ENCODE measurements at places on chromosomes 11 and 22.

DNA sequence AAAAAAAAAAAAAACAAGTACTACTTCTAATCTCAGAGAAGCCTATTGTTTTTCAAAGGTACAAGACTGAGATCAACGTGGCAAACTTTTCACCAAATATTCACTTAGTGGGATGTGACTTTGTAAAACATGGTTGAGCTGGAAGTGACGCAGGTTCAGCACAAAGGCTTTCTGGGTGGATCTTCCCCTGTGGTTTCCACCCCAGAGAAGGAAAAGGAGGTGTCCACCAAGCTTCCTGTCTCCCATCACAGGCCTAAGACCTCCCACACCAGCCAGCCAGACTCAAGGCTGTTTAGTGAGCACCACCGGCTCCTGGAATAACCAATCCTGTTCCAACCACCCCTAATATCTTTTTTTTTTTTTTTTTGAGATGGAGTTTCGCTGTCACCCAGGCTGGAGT, 5.7 kb downstream of the TMEM184B start:
- no peak for DNase-seq

GRCh38 chr11:20874358-20874757, 205.0 kb downstream of the NELL1 start:
- no peak for DNase-seq

DNA sequence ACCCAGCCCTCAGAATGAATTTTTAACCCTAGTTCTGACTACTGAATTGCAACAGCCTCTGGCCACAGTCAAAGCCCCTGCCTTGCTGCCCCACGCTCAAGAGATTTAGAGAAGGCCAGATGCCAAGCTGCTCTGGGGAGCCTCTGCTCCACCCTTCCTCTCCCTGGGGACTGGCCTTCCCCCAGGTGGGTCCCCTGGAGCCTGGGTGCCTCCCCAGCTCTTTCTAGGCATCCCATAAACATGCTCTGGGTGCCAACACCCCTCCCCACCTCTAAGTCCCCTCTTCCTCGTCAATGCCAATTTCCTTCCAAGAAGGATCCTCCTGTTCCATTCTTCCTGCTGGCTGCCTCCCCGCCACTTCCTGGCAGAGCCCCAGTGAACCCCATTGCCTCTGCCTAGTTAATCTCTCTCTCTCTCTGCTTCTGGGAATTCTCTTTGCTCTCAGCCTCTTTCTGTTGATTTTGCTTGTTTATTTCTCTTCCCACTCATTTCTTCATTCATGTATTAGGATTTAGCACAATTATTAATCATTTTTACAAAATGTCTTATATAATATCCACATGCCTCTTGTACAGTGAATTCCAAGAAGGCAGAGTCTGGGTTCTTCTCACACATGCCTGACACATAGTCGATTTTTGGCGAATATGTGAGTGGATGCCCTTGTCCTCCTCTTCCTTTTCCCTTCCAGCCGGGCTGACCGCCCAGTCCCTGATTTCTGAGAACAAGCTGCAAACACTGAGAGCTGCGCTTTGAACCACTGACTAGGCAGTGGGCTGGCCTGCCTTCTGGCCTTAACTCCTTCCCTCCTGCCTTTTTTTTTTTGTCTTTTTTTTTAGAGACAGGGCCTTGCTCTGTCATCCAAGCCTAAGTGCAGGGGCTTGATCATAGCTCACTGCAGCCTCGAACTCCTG, 17.5 kb downstream of the UQCR10 start:
- DNase-seq = no peak

DNA sequence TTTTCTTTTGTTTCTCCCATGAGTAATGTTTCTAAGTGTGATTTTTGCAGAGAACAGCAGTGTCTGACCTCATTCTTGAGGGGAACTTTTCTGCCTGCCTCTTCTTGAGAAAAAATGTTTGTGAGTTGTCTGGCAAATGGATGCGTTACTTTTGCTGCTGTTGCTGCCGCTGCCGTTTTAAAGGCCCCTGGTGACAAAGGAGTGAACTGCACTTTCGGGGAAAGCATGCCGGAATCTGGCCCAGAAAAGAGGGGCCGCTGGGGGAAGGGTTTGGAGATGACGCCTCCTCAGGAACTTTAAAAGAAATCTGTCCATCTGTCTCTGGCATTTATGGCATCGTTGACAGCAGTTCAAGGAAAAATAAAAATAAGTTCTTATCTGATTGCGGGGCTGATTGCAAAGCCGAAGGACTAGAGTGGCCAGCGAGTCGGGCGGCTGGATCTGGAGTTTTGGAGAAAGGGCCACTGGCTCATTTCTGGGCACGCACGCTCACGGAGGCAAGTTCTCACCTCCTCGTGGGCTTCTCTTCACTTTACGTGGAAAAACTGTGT, 16.5 kb downstream of the ZBTB16 start:
- peak; percentile 57 for DNase-seq

GRCh38 chr11:47234669-47235100, 13.9 kb downstream of the ACP2 start:
- peak; percentile 39 for DNase-seq

DNA sequence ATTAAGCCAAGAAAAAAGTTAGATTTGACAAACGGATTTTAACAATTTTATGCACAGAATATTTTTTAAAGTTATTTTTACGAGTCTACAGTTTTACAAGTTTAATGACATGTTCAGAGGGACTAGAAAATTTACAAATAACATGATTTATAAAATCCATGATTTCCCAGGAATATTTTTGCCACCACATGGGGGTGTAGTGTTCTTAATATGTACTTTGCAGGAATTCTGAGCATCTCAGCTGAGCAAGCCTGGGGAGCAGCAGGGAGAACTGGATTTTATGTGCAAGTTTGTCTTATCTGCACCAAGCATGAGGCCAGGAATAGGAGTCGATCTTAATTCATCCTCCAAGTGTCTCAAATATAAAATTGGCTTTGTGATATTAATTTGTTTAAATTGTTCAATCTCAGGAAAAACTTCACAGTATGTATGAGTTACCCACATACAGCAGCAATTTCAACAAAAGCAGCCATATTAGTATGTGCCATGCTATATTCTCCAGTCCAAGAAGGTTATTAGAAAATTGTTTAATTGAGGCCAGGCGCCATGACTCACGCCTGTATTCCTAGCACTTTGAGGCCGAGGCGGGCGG, 826.3 kb downstream of the DLG2 start:
- no peak for DNase-seq

GRCh38 chr22:38030311-38031133, 26.7 kb upstream of the PICK1 start:
- no peak for DNase-seq

- no peak for DNase-seq
Measured at GRCh38 chr11:88697139-88697538, 359.6 kb upstream of the CTSC start.

- DNase-seq = no peak
Measured at GRCh38 chr11:123590296-123590912, 64.0 kb downstream of the SCN3B start.

GRCh38 chr11:109853156-109853776, 239.9 kb upstream of the ZC3H12C start:
- peak; percentile 23 for DNase-seq

DNA sequence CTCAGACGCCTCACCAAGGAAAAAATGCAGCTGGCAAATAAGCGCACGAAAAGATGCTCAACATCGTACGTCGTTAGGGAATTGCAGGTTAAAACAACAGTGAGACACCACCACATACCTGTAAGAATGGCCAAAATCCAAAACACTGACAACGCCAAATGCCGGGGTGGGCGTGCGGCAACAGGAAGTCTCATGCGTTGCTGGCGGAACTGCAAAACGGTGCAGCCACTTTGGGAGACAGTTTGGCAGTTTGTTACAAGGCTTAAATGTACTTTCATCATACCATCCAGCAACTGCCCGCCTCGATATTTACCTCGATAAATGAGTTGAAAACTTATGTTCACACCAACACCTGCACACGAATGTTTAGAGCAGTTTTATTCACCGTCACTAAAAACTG, 7.5 kb upstream of the CTSD start:
- no peak for DNase-seq

DNA sequence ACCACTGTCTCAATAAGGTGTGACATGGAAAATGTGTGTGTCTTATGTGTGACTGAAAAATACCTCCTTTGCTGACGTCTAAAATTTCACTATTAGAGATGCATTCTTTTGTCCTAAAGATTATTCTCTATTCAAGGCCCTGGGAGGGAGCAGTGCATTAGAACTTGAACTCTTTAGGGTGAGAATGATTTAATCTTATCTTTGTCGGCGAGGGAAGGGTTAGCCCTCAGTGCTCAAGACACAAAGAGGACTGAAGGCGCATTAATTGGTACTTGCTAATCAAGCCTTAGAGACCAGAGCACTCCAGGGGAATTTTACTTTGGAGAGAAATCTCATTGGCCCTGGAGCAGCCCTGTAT, 29.8 kb upstream of the PLET1 start:
- DNase-seq = no peak

DNA sequence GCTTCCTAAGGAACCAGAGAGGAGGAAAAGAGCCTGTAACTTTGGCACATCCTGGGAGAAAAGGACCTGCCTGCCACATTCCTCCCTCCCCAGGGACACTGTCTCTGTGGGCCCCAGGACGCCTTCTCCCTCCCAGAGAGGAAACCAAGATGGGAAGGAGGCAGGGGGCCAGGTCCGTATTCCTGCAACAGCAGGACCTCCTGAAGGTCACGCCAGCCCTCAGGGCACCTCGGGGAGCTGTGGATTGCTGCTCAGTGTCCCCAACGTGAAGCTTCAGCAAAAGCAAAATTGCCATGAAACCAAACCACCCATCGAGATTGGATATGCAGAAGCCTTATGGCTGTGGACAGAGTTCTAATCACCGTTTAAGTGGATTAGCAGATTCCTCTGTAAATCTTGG, 86.7 kb downstream of the ARHGAP8 start:
- DNase-seq = no peak

GRCh38 chr11:130512662-130513061, 64.2 kb downstream of the ADAMTS15 start:
- no peak for DNase-seq

- DNase-seq = no peak
Measured at GRCh38 chr11:83285151-83285770, 906 bp downstream of the CCDC90B start.

DNA sequence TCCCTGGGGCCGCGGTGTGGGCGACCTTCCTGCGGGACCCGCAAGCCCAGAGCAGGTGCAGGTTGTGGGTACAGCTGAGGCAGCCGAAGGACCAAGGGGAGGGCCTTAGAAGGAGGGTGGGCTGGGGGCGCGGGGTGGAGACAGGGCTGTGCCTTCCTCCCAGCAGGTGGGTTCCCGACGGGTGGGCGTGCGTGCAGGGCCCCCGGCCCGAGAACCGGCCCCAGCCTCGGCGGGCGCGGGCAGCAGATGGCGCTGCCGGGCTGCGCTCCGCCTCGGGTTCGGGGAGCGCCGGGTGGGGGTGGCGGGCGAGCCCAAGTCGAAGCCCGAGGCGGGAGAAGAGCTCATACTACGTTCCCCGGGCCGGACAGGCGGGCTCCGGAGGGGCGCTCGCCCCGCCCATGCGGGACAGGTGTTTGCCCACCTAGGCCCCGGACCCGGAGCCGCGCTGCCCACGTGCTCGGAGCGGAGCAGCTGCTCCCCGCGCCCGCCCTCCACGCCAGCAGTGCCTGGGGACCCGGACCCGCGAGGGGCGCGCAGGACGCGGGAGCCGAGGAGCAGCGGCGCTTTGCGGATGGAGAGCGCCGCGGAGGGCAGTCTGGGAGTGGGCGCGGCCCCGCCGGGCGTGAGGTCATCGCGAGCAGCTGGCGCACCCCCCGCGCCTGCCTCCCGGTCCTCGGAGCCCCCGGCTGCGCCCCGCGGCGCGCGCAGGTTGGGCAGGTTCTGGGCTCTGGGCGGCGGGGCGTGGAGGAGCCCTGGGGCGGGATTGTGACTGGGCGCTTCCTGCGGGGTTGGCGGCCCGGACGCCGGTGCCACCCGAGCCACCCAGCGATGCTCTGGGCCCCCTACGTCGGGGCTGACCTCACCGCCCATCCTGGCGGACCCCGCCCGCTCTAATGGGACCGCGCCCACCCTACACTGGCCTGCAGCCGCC, 25.3 kb downstream of the DUSP8 start:
- DNase-seq = peak; percentile 49

DNA sequence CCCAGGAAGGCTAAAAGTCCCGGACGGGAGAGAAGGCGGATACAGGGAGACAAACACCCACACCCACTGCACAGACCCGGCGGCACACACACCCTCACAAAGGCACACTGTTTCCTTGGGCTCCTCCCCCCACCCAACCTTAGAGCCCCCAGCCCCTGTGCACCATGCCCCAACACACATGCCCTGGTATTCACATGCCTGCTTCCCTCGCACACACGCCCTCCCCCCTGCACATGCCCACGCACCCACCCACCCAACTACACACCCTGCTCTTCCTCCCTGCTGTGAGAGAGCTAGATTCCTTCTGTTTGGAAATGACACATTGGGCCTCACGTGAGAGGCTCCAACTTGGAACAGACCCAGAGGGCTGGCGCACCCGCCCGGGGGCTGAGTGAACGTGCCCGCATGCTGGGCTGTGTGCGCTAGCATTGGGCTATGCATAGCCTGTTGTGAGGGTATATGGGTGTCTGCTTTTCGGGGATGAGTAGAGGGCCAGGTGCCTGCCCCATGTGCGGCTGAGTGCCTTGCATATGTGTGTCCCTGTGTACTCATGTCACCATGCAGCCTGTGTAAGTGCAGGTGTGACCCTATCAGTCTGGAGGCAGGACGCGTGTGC, 518 bp upstream of the CHRM1 start:
- peak; percentile 78 for DNase-seq

DNA sequence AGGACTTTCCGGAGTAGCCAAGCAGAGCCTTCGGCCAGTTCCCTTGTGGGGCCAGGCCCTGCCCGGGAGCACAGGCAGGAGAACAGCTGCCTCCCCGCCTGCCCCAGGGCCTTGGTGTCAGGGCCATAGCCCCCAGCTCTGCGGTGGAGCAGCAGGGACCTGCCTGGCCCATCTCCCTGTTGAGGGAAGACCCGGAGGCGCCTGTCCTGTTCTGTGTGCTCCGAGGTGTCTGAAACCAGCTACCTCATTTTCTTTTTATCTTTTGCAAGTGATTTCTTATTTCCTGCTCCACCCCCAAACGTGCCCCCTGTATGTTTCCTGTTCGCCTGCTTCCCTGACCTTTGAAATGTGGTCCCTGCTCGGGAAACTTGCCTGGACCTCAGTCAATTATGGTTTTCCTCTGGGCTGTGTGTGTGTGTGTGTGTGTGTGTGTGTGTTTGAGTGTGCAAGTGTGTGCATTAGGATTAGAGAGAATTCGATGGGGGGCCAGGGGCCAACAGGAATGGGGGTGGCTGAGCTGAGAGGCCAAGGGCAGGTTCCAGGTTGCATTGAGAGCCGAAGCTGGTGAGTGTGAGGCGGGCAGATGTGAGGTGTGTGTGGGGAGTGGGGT, 19.1 kb downstream of the LRP5 start:
- DNase-seq = peak; percentile 27

DNA sequence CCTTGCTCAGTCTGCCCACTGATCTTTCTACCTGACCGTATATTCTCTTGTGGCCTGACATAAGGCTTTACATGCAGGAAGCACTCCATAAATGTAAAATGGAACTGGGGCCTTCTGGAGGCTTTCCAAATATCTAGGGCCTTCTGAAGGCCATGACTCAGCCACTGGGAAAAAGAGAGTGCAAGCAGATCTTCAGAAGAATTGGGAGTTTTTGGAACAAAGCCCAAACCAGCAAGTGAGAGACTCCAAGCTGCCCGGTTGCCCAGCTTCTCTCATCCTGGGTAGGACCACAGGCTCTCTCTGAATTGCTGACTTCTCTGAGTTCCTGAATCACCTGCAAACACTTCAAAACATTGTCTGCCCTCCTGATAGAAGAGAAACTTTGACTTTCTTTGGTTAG, 107.9 kb upstream of the BMAL1 start:
- no peak for DNase-seq
